ENCODE measurements at places on chromosomes 6 and 20.

DNA sequence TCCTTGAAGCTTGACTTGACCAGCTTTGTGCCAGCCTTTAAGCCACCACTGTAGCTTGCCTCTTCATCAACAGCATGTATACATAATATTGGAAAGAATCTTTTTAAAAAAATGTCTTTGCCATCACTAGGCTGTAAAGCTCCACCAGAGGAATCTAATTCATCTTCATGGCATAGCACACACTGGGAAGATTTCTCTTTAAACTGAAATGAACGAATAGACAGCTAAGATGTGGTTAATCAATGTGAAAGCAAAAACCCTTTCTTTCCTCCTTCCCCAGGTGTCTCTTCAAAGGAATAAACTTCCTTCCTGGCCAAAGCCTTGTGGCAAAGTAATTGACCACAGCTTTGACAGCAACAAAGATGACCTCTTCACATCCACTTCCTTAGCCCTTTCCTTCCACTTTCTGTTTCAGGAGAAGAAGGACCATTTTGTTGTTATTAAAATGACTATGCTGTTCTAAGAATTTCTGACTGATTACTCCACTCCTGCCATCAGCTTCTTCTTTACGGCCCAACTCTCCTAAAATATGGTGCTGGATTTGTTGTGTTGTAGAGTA, 428.7 kb upstream of the SOX4 start:
- no peak for DNase-seq

DNA sequence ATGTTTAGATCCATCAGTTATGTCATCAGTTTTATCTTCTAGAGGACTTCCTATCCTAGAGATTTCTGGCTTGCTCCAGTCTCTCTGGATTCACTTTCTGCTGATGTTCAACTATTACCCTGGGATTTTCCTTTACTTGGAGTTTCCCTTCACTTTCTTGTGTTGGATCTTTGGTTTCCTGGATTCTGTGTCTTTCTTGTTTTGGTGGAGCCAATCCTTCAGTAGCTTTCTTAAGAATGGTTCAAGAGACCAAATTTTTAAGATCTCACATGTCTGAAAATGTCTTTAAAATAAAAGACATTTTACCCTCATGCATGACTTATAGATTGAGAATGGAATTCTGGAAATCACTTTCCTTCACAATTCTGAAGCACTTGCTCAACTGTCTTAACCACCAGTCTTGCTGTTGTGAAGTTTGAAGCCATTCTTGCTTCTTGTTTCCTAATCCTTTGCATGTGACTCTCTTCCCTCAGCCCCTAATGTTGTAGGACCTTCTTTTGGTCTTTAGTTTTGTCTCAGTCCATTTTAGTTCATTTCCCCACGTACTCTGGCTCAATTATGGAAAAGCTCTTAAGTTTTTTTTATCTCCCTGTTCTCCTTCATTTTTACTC, 87.9 kb downstream of the ARID1B start:
- no peak for DNase-seq

GRCh38 chr20:56098981-56099500, 93.7 kb upstream of the CBLN4 start:
- DNase-seq: no peak

GRCh38 chr6:83047065-83047754, 18.4 kb downstream of the UBE3D start:
- no peak for DNase-seq

- peak; percentile 46 for DNase-seq
These were observed at the start of gene PLTP for GRCh38 chr20:45911486-45912343. PLTP (minus strand) TSS chr20:45912155; CDS start chr20:45911452, 703 bp downstream.

DNA sequence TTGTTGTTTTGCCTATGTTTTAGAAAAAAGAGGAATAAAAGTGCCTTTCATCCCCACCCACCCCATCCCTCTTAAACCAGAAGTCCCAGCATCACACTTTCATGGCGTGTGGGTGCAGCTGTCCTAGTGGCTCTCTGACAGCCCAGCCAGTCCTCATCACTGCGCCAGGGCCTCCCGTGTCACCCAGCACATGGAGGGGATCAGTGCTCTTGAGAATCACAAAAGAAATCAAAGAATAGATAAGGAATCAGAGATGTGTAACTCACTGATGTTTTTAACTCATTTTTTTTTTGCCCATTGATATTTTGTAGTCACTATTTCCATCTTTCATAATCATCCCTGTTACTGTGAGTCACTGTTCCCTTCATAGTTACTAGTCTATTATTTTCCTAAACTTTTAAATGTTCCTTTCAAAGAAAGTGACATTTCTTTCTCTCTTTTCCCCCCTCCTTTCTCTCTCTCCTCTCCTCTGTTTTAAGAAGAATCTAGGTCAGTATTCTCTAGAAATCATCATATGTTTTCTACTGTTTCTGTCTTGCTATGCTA, 78.6 kb downstream of the AIG1 start:
- DNase-seq: no peak

- no peak for DNase-seq
These were observed 30.6 kb downstream of the SNAP25 start for GRCh38 chr20:10249048-10249770.

GRCh38 chr6:158387036-158387435, 74.8 kb downstream of the TULP4 start:
- peak; percentile 39 for DNase-seq

DNA sequence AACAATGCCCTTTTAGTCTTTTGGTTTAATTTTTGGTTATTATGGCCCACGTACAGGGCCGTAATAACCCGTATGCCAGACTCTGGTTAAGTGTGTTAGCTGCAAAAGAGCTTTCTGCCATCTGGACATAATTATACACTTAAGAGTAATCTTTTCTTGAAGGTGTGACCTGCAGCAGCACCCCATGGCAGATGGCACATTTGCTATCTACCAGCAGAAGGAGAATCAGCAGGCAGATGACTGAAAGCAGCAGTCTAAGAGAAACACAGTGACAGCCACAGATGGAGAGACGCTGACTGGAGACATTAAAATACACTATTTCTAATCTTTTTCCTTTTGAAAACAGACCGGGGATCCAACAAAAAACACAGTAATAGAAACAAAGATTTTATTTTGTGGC, 18.7 kb downstream of the ASF1A start:
- DNase-seq: no peak

DNA sequence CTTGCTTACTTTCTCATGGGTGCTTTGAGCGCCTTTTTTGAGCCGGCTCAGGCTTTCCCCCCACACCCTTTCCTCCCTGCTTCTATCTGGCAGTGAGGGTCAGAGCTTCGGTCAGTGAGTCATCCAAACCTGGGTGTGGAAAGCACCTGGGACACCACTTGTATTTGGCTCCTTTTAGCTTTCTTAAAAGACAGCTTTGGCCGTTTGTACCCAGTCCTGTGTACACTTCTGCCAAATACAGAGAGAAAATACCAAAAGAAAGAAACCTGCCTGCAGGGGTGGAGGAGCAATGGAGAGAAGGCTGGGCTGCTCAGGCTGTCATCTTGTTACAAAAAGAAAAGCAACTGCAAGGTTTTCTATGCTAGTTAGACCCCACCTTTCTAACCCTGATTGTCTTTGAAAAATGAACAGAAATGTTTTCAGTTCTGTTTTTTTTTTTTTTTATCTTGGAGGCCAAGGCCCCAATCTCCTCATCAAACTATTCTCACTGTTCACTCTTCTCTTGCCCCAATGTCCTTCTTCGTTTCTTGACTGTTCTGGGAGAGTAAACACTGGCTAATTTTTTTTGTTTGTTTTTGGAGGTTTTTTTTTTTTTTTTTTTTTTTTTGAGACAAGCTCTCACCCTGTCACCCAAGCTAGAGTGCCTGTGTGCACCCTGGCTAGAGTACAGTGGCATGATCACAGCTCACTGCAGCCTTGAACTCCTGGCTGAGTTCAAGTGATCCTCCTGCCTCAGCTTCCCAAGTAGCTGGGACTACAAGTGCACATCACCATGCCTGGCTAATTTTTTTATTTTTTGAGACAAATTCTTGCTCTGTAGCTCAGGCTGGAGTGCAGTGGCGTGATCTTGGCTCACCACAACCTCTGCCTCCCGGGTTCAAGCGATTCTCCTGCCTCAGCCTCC, 76.4 kb downstream of the SSR1 start:
- no peak for DNase-seq

Data from CD4-positive, alpha-beta T cell treated with Interleukin-4 for 1 hour (primary cell).